ENCODE measurements at places on chromosomes 3 and 15. TPM values are rescaled to one million over a fixed set of nuclear protein-coding genes. Genes with fewer than 3 reads are reported as not detected.

The CYP1A1 gene
- total RNA-seq, result 0.83 TPM

The ITIH3 gene
- total RNA-seq, result 0.32 TPM

The CEP97 gene
- total RNA-seq, result 26.3 TPM

The MCF2L2 gene
- 8.1 TPM for total RNA-seq

The AGBL1 gene
- 0.38 TPM for total RNA-seq

The NR1I2 gene
- total RNA-seq, result 0.07 TPM

GRCh38 chr3:69490235-69490634 is 104.3 kb upstream of the FRMD4B start:
- no peak for ATAC-seq

DNA sequence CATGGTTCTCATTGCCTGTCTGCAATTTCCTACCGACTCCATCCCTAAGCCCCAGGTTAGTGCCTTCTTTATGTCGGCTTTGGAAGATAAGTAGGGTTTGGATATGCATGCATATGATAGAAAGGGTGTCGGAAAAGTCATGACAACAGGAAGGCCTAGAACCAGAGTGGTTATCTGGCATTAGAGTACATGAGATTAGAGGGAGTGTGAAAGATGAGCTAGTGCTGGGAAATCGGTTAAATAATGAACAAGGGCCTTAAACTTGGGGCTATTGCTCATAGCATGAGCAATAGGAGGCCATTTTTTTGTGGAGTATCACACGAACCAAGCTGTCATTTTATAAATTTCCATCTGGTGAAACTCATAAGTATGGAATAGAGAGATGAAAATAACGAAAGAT is 54.0 kb upstream of the LPP start:
- ATAC-seq, result no peak

DNA sequence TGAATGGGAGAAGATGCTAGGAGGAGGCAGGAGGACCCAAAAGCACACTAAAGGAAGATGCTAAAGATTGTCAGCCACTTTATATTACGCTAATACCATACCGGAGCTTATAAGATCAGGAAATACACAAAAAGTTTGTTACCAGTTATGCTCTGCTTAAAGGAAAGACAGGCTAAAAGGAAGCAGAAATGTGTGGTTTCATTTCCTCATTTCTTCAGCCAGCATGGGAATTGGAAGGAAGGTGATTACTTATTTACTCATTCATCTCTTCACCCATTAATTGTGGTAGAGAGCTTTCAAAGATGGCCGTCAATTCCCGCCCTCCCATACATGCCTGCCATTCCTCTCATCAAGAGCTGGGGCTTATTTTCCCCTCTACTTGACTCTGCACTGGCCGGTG is 26.7 kb upstream of the TMEM158 start:
- no peak for ATAC-seq

DNA sequence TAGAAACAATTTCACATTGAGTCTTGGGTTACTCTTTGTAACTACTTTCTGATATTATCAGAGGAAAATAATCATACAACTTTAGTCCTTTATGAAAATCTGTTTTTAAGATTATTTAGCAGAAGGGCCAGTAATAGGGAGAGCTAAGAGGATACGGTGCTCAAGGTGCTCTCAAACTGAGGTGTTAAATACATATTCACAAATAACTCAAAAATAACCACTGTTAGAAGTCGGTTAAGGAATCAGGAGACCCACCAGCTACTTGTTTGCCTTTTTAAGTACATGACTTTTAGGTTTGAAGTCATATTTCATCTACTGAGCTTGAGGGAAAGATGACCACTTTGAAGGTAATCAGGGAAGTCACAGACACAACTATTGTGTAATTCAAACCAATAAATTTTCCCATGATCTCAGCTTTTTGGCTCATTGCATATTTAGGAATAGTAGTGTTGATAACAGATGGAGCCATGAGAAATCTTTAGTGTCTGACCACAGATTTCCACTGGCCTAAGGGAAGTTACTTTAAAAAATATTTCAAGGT is 1.4 kb upstream of the RSRC1 start:
- no peak for ATAC-seq

DNA sequence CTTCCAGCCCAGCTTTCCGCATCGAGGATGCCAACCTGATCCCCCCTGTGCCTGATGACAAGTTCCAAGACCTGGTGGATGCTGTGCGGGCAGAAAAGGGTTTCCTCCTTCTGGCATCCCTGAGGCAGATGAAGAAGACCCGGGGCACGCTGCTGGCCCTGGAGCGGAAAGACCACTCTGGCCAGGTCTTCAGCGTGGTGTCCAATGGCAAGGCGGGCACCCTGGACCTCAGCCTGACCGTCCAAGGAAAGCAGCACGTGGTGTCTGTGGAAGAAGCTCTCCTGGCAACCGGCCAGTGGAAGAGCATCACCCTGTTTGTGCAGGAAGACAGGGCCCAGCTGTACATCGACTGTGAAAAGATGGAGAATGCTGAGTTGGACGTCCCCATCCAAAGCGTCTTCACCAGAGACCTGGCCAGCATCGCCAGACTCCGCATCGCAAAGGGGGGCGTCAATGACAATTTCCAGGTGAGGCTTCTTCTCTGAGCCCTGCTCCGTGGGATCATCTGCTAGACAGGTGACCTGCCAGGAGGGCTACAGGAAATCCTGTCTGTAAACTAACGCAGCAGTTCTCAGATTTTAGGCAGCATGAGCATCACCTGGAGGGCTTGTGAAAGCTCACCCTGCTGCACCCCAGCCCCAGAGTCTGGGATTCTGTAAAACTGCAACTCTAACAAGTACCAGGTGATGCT is 1.6 kb downstream of the THBS1 start:
- no peak for ATAC-seq

- ATAC-seq, result peak; percentile 11
Measured at GRCh38 chr3:71672807-71673206, 52.4 kb downstream of the EIF4E3 start.

GRCh38 chr15:62934236-62934971 is 108.1 kb upstream of the TPM1 start:
- ATAC-seq, result no peak

DNA sequence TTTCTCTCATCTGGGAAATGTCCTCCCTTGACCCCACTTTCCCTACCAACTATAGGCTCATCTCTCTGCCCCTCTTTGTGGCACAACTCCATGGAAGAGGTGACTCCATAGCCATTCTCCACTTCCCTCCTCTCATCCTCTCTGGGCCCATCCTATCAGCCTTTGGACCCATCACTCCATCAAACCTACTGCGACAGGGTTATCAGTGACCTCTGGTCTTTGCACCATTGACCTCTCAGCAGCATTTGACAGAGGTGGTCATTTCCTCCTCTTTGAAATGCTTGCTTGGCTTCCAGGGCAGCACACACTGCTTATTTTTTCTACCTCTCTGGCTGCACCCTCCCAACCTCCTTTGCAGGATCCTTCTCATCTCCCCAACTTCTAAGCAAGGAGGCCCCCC is 113.1 kb upstream of the SLC25A36 start:
- ATAC-seq, result no peak

All from motor neuron (in vitro differentiated cells).